T-helper 9 cell (primary cell): ENCODE measurements at places on chromosomes 6 and 20.

DNA sequence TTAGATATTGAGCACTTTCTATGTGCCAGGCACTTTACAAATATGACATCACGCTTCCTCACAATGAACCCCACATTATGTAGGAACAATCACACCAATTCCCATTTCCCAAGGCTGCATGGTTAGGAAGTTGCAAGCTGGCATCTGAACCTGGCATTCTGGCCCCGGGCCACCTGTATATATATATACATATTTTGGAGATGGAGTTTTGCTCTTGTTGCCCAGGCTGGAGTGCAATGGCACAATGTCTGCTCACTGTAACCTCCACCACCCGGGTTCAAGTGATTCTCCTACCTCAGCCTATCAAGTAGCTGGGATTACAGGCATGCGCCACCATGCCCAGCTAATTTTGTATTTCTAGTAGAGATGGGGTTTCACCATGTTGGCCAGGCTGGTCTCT lies 30.4 kb downstream of the SRC start:
- no peak for DNase-seq

DNA sequence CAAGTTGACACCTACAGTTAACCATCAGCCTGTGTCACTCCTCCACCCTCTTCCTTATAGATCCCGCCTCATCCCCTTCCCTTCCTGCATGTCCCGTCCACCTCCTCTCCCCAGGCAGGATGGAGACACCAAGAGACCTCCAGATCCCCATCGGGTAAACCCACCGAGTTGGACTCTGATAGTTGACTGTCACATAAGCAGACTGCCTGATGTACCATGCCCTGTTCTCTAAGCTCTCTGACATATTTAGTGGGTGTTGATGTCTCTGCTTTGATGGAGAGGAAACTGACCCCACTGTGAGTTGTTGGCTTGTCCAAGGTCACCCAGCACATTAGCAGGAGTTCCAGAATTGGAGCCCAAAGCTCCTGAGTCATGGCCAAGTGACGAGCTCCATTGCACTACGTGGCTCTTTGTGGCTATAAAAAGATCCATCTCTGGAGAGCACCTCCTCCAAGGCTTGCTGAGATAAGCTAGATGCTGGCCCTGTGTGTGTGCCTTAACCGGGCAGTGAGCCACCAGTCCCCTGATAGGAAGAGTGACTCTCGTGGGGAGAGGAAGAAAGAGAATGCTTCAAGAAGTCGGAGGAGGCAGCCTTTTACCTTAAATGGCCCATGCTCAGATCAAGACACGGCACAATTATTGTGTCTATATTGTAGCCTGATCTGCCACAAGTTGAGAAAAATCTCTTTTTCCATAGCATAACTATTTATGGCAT lies 236.0 kb upstream of the ECI2 start:
- DNase-seq, result no peak

GRCh38 chr6:139778688-139779087 lies 404.2 kb upstream of the CITED2 start:
- DNase-seq, result no peak

DNA sequence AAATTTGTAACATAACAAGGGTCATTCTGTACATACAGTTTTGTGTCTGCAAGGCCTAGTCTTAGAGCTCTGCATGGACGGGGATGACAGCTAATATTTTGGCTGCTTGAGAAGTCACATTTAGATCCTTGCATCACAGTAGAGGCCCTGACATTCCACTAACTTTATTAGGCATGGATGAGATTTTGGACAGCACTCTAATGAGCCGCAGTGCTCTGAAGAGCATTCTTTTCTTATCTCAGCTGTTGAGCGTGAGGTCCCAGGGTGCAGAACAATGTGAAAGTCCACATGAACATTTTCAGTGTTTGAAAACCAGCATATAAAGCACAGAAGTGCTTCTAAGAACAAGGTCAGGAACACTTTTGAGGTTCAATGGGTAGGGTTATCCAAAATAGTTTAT lies 58.9 kb downstream of the IPCEF1 start:
- DNase-seq, result no peak

GRCh38 chr6:13796781-13797180 lies 17.6 kb downstream of the MCUR1 start:
- no peak for DNase-seq

DNA sequence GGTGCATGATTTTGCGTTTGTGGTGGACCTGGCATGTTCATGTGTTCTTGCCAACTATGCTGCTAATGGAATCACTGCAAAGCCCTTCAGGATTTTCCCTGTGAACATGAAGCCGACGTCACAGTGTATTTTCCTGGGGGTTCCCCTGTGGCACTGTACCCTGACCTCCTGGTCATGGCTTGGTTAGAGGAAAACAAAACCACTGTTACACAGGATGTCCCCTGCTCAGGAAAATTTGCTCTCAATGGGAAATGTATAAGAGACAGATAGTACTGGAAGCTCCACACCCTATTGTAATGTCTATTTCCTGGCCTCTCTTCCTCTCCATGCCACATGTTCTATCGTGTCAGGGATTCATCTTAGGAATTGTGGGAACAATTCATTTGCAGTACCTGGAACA lies 19.7 kb downstream of the TSHZ2 start:
- no peak for DNase-seq

GRCh38 chr6:52666071-52666470 lies 4.8 kb upstream of the TMEM14A start:
- no peak for DNase-seq

DNA sequence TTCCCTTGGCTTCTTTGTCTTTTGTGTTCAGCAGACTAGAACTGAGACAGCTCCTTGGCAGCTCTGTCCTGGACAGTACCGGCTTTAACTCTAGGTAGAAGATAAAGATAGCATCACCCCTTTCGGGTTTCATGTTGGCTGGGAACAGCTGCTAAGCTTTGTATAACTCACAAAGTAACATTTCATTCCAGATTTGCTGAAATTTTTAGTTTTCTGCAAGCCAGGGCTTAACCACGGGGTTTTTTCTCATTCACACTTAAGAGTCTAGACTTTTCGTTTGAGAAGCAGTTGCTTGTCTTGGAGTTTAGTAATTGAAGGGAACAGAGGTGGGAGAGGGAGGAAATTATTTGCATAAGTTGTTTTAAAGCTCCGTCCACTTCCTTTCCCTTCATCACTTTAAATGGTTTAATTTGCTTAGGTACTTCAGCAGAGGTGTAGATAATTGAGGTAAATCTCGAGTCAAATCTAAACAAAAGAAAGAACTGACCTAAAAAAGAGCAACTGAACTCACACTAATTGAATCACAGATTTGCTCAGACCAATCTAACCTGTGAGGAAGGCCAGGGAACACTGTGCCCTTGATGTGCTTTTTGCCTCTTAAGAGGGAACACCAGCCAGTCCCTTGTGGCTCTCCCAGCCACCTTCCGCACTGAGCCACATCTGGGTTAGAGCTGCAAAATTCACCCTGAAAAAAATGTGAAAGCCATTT lies 48.3 kb downstream of the RREB1 start:
- no peak for DNase-seq

- DNase-seq, result no peak
Observed at GRCh38 chr20:4516876-4517275, 204.8 kb upstream of the PRND start.

GRCh38 chr6:115582386-115582785 lies 478.3 kb downstream of the FRK start:
- no peak for DNase-seq

DNA sequence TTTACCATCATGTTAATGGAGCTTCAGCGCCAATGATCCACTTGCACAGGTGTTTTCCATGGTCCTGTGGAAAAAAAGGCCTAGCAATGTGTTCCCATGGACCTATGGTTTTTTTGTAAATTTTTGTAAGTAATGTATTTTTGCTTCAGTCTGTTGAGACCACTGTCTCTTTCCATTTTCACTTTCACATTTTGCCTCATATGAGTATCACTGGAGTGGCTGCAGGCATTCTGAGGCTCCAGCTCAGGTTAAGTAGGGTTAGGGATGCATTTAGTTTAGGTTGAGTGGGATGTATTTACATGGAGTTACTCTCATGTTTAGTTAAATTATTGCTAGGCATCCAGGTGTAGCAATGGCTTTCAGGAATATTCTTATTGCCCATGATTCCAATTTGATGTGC lies 19.2 kb upstream of the LMBRD1 start:
- DNase-seq, result no peak

- DNase-seq, result no peak
Observed at GRCh38 chr20:33490023-33490933, at the start of gene CBFA2T2. TSS of gene CBFA2T2 (plus strand) at chr20:33490096. CDS start at chr20:33490268, 172 bp downstream.

- DNase-seq, result no peak
Observed at GRCh38 chr20:37693242-37693634, 592 bp upstream of the CTNNBL1 start.
